ENCODE measurements at places on chromosomes 4 and X. TPM values are rescaled to one million over a fixed set of nuclear protein-coding genes. Genes with fewer than 3 reads are reported as not detected.

GRCh38 chr4:38656111-38656510 lies 7.9 kb upstream of the KLF3 start:
- DNase-seq = no peak

GRCh38 chr4:84496331-84496705 lies 2.8 kb downstream of the NKX6-1 start:
- DNase-seq = no peak

DNA sequence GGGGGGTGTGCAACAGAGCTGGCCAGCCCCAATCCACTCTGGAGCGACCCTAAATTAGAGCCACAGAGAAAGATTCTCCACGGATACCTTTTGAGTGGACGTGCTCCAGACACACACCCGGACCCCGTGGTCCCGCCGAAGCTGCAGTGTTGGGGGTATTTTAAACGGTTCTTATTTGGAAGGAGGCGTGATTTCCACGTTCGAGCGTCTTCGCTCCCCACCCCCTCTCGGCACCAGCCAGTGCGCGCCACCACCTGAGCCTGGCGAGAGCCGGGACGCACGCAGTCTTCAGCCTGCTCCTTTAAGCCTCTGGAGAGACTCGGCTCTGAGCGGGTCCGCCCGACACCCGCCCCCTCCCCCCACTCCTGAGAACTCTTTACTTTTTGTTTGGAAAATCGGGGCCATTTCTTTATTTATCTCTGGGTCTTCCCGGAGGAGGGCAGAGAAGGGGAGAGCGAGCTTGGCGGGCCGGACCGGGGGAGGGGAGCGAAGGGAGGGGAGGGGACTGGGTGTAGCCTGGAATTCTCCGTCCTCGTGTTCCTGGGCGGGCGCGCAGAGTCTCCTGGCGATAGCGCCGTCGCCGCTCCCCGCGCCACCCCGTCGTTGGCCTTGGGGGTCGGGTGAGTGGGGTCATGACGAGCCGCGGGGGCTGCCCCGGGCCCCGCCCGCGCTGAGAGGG lies 668 bp upstream of the PTCHD1 start:
- DNase-seq = no peak

GRCh38 chrX:131201986-131202385 lies 87.1 kb downstream of the IGSF1 start:
- no peak for DNase-seq

GRCh38 chr4:15331930-15332329 lies 95.9 kb upstream of the C1QTNF7 start:
- no peak for DNase-seq

- no peak for DNase-seq
These were observed 61.5 kb downstream of the ADGRA3 start for GRCh38 chr4:22454216-22454838.

DNA sequence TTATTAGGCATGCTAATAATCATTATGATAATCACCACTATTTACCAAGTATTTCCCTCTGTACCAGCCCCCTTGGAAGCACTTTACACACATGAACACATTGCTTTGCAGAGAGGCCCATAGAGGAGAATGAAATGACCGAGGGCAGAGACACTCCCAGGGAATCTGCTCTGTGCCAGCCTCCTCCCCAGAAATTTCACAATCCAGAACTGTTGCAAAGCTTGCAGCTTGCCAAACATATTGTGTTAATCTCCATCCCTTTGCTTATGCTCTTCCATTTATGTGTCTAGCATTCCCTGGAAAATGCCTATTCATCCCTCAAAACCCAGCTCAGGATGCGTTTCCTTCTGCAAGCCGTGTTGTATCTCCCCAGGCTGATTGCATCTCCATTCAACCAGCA lies 37.8 kb downstream of the CYTL1 start:
- peak; percentile 36 for DNase-seq

GRCh38 chrX:50697691-50698090 lies 116.3 kb downstream of the SHROOM4 start:
- no peak for DNase-seq

GRCh38 chr4:185190306-185190856 lies 13.4 kb downstream of the CFAP97 start:
- no peak for DNase-seq

DNA sequence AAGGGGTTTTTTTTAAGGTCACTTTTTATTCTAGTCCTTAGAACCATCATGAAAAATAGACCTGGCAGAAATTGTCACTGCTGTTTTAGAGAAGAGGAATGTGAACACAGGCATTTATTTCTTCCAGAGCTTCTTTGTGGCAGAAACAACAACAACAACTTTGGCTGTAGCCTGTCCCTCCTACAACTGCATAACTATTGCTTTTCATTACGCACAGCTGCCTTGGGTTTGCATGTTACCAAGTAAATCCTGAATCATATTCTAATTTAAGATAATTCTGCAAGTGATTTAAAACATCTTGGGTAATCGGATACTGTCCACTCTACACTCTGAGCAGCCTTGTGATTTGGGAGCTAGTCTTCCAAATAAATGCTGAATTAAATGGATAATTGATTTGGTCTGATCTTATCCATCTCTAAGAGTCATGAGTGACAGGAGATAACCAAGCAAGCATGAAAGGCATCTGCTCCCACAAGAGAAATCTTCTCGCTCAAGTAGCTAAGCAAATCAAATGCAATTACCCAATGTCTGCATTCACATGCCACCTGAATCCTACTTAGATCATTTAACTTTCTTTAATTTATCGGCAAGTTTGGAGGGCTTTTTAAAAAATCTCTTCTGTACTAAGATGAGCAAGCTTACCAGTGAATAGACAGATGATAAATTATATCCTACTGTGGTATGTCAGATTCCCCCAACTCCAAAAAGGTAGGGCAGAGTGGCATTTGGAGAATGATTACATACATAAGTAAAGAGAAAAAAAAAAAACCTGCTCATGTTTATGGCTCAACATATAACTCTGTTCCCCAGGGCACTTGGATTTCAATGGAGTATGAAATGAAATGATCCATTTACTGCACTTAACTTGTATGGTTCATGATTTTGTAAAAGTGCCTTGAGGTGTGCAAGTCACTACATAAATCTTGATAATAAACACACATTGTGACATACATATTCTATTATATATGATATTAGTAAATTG lies 73.6 kb downstream of the EGF start:
- DNase-seq = no peak

DNA sequence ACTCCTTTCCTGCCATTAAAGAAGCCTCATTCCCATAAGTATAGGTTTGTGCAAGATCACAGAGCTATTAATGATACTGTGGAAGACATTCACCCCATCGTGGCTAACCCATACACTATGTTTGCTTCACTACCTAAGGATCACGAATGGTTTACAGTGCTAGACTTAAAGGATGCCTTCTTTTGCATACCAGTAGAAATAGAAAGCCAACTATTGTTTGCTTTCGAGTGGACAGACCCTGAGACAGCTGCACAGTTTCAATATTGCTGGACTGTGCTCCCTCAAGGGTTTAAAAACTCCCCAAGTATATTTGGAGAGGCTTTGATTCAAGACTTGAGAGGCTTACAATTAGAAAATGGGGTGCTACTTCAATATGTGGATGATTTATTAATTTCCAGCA lies 16.0 kb upstream of the PAPSS1 start:
- no peak for DNase-seq

GRCh38 chrX:45758319-45758718 lies 557.6 kb upstream of the DIPK2B start:
- no peak for DNase-seq

GRCh38 chr4:95288552-95288951 lies 260.2 kb downstream of the UNC5C start:
- no peak for DNase-seq

DNA sequence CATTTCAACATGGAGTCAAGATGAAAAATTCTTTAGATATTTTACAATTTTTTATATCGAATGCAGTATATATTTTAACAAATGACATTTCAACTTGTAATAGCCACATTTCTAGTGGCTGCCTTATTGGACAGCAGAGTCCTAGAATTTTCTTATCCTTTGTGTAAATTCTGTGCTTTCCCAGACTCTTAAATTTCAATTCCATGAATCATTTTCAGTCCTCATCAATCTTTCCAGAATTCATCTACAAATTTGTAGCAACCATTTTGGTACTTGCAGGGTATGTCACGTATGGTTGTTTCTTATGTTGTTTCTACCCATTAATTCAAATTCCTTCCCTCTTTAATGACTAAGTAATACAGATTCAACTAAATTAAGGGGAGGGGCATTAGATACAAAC lies 2.7 kb downstream of the PAICS start:
- no peak for DNase-seq

DNA sequence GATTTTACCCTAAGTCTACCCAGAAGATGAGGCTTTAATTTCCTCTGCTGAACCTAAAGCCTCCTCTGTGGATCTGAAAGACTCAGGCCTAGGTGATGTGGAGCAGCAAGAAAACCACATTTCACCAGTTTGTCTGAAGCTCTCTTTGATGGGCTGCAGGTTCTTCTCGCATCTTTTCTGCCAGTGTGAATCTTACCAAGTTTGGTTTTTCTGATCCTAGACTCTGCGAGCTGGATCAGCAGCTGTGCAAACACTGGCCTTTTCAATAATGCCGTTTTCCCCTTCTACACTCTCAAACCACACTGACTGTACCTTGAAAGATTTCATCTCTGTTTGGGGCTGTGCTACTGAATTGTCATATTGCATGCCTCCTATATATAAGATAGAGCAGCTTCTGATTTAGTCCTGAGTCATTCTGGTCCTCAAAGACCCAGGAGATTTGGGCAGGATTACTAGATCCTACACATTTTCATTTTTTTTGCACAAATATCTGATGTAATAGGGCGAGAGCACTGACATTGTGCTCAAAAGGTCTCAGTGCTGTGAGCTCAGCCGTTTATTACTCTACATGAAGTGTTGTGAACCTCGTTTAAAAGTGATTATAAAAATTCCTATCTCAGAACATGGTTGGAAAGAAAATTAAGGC lies 133.6 kb upstream of the FAM9C start:
- DNase-seq = no peak

GRCh38 chrX:50103866-50104566 lies 96.8 kb downstream of the AKAP4 start:
- no peak for DNase-seq

GRCh38 chr4:183409934-183410333 lies 34.5 kb upstream of the CDKN2AIP start:
- DNase-seq = no peak

GRCh38 chr4:99821918-99822503 lies 5.4 kb downstream of the DAPP1 start:
- DNase-seq = no peak

- no peak for DNase-seq
These were observed 71.5 kb upstream of the ENPP6 start for GRCh38 chr4:184289179-184289535.

DNA sequence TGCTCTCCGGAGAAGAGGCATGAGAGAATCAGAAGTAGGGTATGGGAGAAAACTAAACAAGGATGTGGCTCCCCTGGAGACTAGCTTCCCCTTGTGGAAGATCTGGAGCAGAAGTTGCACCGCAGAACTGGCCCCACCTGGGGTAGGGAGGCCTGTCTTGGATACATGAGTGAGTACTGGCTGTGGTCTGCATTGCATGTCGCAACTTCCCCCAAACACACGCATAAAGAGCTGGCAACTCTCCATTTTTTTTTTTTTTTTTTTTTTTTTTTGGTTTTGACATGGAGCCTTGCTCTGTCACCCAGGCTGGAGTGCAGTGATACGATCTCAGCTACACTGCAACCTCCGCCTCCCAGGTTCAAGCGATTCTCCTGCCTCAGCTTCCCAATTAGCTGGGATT lies 119.9 kb downstream of the EGF start:
- no peak for DNase-seq

DNA sequence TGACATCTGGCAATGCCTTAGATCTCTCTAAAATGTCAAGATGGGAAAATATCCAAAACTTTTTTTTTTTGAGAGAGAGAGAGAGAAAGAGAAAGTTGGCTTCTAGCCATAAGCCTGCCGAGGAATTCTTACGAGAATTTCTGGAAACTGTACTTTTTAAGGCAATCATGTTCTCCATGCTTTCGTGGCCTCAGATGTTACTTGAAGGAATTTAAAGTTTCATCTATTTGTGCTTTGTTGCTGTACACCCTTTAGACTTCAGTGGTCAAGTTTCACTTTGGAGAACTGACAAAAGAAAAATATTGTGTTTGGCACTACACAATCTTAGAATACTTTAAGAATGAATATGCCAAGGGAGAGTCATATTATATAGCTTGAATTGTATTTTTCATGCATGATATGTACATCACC lies 53.9 kb downstream of the FAT4 start:
- no peak for DNase-seq

DNA sequence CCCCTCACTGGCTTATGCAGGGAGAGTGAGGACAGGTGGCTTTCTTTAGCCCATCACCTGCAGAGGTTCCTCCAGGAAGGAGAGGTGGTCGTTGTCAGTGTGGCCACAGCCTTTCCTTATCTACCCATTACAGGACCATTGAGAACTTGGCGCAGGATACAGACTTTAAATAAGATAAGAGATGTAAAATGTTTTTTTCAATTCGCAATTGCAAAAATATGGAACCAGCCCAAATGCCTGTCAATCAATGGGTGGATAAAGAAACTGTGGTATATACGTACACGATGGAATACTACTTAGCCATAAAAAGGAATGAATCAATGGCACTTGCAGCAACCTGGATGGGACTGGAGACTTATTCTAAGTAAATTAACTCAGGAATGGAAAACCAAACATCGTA lies 6.9 kb upstream of the RNF175 start:
- no peak for DNase-seq

DNA sequence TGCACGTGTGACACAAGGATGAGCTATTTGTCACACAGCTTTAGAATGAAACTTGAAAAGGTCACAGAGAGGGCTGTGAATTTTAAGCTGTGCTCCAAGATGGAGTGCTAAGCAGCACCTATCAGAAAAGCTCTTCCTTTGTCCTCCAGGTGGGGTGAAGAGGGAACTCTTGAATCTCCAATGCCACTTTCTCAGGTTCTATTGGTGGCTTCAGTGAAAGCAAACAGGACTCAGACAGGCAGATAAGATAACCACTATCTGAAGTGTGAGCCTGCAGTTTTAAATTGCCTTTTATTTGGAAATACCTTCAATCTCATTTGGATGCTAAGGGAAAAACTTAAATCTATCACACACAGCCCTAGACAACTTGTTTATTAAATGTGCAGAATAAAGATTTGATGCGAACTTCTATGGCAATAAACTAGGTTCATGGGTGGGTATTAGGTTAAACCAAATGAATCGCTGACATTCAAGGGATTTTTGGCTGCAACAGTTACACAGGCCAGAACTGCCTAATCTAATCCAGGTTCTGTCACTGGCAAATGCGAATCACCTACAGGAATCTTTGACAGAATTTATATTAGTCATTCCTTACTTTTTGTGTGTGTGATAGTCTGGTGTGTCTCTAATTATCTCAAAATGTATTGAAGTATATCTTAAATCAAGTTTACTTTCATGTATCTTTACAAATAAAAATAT lies 13.6 kb upstream of the PDGFRA start:
- no peak for DNase-seq

- DNase-seq = peak; percentile 28
These were observed 773 bp downstream of the SNCA start for GRCh38 chr4:89836031-89836745.

- no peak for DNase-seq
These were observed 1555.4 kb upstream of the ADGRL3 start for GRCh38 chr4:59644765-59645164.

- no peak for DNase-seq
These were observed 221.3 kb downstream of the RAB28 start for GRCh38 chr4:13262816-13263215.

GRCh38 chr4:15510961-15511360 lies 41.3 kb downstream of the CC2D2A start:
- DNase-seq = no peak

Gene ARMCX2
- 39.0 TPM for total RNA-seq

Gene AR
- 35.0 TPM for total RNA-seq

Gene NCAPG
- 1.9 TPM for total RNA-seq

Gene FAM9A
- not detected for total RNA-seq

Gene TMEM154
- 1.3 TPM for total RNA-seq

Gene ASMT
- 0.50 TPM for total RNA-seq

Gene GLRA3
- total RNA-seq = not detected

Gene ZDHHC9
- 16.6 TPM for total RNA-seq

Gene SLC9A7
- total RNA-seq = 9.1 TPM
